ENCODE measurements at places on chromosomes 16 and 17.

DNA sequence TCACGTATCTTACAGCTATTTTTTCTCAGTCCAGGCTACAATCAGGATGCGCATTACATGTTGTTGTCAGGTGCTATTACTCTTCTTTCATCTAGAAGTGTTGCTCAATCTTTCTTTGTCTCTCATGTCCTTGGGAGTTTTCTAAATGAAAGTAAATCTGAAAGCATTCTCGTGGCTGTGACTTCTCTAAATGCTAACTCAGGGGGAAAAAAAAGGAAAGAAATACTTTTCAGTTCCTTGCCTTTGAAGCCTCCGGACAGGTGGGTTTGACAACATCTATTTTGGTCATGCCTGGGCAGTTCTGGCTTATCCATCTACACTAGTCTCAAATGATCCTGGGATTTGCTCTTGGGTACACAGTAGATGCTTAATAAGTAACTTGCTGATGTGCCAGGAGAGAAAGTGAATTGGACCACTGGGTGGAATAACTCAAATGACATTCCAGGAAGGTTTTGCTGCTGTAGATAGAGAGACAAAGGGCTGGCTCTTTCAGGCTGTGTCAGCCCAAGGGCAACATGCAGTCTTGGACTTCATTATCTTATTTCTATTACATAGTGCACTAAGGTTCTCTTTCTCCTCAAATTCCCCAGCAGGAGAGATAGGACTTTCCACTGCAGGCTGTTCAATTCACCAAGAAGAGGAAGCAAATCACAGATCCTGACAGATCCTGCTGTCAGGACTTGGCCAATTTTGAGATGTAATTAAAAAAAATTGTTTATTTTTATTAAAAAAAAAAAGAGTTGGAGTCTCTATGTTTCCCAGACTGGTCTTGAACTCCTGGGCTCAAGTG is 63.6 kb upstream of the NFAT5 start:
- no peak for DNase-seq

GRCh38 chr16:24178496-24178895 is 77.6 kb upstream of the CACNG3 start:
- DNase-seq = no peak

DNA sequence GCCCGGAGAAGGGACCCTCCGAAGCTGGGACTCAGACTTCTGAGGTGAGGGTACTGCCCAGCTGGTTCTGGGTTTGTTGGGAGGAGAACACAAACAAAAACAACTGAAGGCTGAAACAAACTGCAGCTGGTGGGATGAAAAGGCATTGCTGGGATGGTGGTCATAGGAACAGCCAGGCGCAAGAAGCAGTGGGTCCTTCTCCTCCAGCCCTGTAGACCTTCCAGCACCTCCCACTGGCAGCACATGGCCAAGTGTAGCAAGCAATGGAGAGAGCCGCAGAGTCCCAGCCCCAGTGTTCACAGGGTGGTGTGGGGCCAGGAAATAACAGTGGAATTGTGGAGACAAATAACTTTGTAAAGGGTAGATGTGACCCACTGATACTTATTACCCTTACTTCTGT is 48.7 kb upstream of the FOXJ1 start:
- peak; percentile 26 for DNase-seq

DNA sequence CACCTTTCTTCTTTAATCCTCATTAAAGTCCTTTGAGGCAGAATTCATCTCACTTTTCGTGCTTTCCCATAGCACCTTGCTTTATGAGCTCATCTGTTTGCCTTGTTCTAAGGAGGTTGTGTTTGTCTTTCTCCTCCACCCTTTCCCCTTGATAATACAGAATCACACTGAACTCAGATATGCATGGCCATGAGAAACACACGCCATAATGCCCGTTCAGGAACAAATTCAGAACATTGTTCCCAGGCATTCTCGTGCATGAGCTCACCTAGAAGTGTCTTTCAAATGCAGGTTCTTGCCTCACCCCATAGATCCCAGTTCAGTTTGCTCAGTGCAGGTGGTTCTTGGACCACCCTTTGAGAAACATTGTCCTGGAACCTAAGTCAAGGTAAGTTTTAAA is 71.1 kb downstream of the TMEM114 start:
- no peak for DNase-seq

- no peak for DNase-seq
These were observed 53.1 kb downstream of the FOXL1 start for GRCh38 chr16:86631444-86631843.

Data from NCI-H82 (cell line).